Endothelial cell of umbilical vein (primary cell): ENCODE measurements at places on chromosomes 3 and 15. TPM values are rescaled to one million over a fixed set of nuclear protein-coding genes. Genes with fewer than 3 reads are reported as not detected.

- no peak for DNase-seq
Measured at GRCh38 chr3:194382196-194382891, 12.8 kb upstream of the LRRC15 start.

- peak; percentile 65 for DNase-seq
Measured at GRCh38 chr3:159260049-159260662, 458.3 kb downstream of the MFSD1 start.

- DNase-seq = no peak
Measured at GRCh38 chr15:40463886-40464545, 6.8 kb upstream of the CHST14 start.

FOXL2 gene
- total RNA-seq = 0.12 TPM in 1 of 2 replicates, not detected in the other

DNA sequence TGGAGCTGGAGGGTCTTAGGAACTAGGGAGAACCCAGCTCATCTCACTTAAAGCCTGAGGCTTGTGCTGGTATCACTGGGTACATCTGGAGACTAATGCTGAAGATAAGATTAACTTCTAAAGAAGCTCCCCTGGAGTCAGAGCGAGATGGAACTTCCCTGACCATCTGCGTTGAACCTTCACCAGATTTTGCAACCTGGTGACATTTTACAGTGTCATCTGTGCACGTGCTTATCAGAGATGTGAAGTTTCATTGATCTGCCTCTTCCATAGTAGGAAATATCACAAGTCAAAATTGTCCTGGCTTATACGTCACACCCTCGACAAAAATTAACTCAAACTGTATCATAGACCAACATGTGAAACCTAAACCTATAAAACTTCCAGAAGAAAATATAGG, 395.5 kb downstream of the SHQ1 start:
- DNase-seq = no peak

DNA sequence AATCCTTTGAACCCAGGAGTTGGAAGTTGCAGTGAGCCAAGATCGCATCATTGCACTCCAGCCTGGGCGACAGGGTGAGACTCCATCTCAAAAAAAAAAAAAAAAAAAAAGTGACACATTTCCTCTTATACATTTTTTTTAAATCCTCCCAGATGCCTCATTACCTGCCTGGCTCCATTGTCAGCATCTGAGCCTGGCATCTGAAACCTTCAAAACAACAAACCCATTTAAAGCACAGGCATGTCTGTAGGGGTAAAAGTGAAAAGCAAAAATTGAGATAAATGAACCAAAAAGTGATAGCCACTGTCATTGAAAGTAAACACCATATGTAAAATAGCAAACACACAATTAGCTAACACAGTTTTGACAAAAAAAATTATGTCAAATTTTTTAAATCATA, 38.6 kb downstream of the OSBPL10 start:
- DNase-seq = no peak

ACOX2 gene
- 1.5 and 2.1 TPM in 2 replicates for total RNA-seq

SEMA3G gene
- total RNA-seq = 22.6 and 24.6 TPM in 2 replicates

- peak; percentile 63 for DNase-seq
Measured at GRCh38 chr3:11059090-11059798, 66.7 kb downstream of the SLC6A1 start.

DNA sequence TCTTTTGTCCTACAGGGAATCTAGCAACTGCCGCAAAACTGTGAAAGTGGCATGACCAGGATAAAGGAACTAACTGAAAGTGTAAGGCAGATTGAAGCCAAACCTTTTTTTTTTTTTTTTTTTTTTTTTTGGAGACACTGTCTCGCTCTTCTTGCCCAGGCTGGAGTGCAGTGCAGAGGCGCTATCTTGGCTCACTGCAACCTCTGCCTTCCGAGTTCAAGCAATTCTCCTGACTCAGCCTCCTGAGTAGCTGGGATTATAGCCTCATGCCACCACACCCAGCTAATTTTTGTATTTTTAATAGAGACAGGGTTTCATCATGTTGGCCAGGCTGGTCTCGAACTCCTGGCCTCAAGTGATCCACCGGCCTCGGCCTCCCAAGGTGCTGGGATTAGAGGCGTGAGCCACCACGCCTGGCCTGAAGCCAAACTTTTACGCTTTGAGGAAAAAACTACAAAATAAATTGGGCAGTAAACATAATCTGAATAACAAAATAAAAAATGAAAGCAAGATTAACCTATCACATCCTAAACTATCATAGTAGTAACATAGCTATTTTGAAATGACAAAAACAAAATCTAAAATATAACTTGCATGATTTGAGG, 9.7 kb downstream of the SLTM start:
- no peak for DNase-seq
